ENCODE measurements at places on chromosomes 2 and 18. TPM values are rescaled to one million over a fixed set of nuclear protein-coding genes. Genes with fewer than 3 reads are reported as not detected.

The DGUOK gene
- polyA plus RNA-seq, result 12.0 TPM

The ZNF514 gene
- 17.3 TPM for polyA plus RNA-seq

The EGR4 gene
- not detected for polyA plus RNA-seq

The CYP27C1 gene
- 4.1 TPM for polyA plus RNA-seq
